Hematopoietic multipotent progenitor cell treated with erythropoietin and hydrocortisone succinate and interleukin-3 and kit ligand, for 17 days (in vitro differentiated cells): ENCODE measurements at places on chromosomes 1 and 21.

DNA sequence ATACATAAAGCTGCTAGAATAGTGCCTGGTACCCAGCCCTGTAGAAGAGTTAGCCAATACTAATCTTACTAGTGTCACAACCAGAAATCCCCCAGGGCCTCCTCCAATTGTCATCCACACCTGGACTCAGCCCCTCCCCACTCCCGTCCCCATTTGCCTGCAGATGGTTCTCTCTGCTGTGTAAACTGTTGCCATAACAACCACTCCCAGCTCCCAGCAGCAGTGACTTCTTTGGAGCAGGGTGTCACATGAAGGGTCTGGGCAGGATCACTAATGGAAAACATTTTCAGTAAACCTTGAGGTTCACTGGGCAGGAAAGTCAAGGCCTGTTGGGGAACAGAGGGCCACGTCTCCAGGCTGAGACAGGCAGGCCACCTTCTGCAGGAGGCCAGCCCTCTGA lies 126.0 kb upstream of the IPO9 start:
- DNase-seq: no peak

DNA sequence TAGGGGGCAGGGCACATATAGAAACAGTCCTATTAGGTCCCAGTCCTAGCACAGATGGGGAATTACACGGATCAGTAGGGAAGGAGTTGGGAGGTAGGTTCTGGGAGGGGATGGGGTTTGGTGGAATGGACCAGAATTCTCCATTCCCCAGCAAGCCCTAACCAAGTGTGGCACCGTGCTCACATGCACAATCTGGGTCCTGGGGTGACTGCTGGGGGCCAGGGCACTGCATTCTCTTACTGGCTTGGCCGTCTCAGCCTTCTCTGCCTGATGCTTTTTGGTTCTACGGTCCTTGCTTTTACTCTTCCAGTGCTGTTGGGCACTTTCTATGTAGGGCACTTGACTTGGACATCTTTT lies 53.9 kb downstream of the NENF start:
- no peak for DNase-seq

GRCh38 chr1:172915271-172915670 lies 135.5 kb downstream of the TNFSF18 start:
- no peak for DNase-seq

- DNase-seq: peak; percentile 89
Observed at GRCh38 chr1:178532392-178532791, 19.5 kb downstream of the TEX35 start.

GRCh38 chr1:245855846-245856730 lies 651.0 kb downstream of the SMYD3 start:
- DNase-seq: no peak

- DNase-seq: no peak
Observed at GRCh38 chr1:15436881-15437442, 1.3 kb upstream of the CTRC start.

DNA sequence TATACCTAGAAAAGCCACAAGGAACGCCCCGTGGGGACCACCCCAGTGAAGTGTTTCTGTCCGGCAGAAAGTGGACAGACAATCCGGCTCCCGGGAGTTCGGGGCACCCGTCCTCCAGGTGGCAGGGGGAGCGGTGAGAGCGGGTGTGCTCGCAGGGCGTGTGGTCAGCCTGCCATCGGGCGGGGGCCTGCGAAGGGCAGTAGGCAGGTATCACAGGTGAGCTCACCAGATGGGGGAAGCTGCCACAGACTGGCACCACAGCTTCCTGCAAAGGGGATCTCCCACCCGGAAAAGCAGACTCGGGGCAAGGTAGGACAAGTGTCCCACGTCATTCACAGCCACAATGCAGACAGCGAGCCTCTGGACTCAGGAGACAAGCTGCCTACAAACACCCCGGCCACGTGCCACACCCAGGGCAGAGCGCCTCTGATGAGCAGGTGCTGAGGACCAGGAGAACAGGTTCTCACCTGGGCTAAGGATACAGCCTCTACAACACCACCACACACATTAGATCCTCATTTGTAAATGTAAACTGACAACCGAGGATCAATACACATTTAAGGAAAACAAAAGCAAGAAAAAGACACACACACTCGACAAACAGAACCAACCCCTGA lies 36.4 kb downstream of the VPS26C start:
- DNase-seq: no peak

GRCh38 chr1:115098979-115099692 lies 9.8 kb upstream of the TSPAN2 start:
- DNase-seq: no peak

DNA sequence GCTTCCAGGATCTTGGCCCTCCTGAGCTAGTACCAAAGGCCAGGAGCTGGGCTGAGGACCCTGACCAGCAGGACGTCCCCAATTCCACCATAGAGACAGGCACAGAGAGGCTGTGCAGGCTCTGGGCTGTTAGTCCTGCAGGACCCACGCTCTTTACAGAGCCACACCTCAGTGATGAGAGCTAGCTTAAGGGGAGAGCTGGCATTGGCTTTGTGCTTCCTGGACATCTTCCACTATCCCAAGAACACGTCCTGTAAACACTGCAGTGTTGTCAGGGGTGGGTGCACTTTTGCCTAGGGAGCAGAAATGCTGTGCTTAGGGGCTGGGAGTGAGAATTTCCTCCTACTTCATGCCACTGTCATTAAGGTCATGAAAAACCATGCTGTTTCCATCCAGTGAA lies 91.7 kb upstream of the EDN2 start:
- no peak for DNase-seq

DNA sequence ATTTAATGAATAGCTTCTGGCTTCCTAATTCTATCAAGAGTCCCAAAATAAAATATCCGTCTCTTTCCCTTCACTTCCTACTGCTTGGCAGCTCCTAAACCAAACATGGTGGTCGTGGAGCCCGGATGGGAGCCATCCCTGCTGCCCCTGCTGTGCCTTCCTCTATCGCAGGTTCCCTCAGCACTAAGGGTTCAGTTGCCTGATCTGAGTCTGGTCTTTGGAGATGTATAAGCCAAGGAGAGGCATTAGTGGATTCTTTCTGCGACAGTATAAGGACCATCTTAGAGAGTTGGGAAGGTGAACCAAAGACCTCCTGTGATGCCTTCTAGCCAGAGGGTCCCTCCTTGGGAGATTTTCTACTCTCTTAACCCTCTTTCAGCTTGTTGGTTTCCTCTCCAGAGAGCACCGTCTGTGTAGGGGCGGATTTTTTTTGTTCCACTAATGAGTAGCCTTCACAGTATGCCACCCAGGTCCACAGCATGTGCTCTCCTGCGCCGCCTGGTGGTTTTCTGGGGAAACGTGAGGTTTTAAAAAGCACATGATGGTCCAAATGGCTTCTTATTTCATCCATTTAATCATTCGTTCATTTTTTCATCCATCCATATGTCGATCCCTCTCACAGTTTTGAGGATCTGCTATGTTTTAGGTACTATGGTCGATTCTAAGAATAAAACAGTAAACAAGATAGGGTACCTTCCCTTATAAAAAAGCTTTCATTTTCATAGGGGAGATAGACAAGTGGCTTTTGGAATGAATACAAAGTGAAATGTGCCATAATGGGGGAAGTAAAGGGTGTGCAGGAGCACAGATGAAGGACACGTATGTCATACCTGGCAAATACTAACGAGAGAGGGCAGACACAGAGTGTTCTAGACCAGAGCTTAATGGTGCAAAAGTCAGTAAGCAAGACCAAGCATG lies 71.0 kb downstream of the NFASC start:
- DNase-seq: peak; percentile 49

- no peak for DNase-seq
Observed at GRCh38 chr1:234918181-234918841, 210.3 kb downstream of the TOMM20 start.

- no peak for DNase-seq
Observed at GRCh38 chr1:161033751-161034150, 5.0 kb downstream of the TSTD1 start.

- no peak for DNase-seq
Observed at GRCh38 chr1:19469004-19469403, 16.3 kb downstream of the CAPZB start.

DNA sequence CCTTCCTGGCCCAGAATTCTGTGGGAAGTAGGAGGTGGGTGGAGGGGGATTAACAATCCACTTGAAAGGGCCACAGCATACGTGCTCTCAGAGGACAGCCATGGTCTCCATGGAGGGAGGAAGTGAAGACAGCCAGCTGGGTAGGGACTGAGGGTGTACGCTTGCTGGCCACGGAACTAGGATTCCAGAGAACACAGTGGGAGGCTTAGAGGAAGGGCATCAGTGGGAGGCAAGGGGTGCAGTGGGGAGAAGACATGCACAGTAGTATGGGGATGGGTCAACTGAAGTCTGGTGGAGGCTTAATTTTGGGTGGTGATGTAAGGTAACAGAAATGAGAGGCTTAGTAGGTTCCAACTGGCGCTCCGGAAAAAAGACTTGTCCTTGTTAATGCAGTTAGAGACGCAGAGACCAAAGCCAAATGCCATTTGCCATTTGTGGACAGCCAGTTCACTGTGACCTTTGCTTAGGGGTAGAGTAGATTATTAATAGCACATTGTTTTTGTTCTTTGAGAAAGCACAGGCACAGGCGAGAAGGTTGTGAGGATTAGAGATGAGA lies 103.0 kb downstream of the ZSCAN20 start:
- no peak for DNase-seq

GRCh38 chr1:204465546-204466415 lies 28.8 kb downstream of the PIK3C2B start:
- no peak for DNase-seq

DNA sequence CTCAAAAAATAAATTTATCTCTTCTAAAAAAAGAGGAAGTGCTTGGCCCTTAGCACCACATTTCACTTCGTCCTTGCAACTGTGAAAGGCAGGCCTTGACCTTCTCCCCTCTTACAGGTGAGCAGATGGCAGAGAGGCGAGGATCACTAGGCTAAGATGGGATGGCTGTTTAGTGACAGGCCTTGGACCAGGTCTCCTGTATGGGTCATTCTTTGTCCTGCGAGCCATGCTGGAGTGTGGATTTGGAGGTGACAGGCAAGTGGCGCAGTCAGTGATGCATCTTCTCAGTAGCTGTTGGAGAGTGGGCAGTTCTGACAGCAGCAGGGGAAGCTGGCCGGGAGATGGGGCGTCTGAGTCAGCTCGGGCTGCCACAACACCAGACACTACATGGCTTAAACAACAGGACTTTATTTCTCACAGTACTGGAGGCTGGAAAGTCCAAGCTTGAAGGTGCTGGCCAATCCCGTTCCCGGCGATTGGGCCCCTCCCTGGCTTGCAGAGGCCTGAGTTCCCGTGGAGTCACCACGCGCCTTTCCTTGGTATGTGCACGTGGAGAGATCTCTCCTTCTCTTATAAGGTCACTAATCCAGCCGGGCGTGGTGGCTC lies 16.5 kb downstream of the SLC27A3 start:
- no peak for DNase-seq

DNA sequence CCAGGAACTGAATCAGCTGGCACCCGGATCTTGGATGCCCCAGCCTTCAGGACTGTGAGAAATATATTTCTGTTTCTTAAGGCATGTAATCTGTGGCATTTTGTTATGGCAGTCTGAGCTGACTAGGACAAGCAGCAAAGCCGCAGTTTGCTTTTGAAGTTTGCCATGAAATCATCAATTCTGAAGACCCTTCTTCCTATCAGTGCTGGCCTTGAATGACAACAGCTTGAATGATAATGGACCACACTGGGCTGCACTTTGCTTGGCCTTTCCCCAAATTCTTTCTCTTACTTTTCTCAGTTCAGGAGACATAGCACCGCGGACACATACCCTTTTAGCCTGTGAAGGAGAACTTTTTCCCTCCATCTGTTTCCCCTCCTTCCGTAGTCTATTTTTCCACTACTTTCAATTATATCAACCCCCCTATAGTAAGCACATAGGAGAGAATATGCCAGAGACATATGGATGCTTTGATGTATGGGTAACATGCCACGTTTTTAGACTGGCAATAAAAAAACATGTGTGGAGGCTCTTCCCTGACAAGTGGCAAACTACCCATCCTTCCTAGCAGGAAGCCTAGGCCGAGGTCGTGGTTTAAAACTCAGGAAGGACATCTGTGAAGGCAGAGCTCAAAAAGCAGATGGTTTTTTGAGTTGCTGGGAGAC lies 42.9 kb downstream of the HLX start:
- no peak for DNase-seq

- no peak for DNase-seq
Observed at GRCh38 chr1:93605812-93606512, 75.7 kb downstream of the BCAR3 start.

- no peak for DNase-seq
Observed at GRCh38 chr1:205287076-205287475, 34.5 kb downstream of the NUAK2 start.

DNA sequence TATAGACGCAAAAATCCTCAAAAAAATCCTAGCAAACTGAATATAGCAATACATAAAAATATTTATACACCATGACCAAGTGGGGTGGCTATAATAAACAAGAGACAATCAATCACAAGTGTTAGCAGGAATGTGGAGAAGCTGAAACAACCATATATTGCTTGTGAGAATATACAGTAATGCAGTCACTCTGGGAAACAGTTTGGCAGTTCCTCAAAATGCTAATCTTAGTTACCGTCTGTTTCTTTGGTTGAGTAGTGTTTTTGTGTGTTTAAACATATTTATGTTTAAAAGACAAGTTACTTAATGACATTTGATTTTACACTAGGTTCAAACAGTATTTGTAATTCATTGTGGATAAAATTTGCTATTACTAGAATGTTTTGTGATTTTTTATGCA lies 792.0 kb downstream of the LTN1 start:
- DNase-seq: no peak

- no peak for DNase-seq
Observed at GRCh38 chr1:94607398-94607797, 65.8 kb upstream of the F3 start.

DNA sequence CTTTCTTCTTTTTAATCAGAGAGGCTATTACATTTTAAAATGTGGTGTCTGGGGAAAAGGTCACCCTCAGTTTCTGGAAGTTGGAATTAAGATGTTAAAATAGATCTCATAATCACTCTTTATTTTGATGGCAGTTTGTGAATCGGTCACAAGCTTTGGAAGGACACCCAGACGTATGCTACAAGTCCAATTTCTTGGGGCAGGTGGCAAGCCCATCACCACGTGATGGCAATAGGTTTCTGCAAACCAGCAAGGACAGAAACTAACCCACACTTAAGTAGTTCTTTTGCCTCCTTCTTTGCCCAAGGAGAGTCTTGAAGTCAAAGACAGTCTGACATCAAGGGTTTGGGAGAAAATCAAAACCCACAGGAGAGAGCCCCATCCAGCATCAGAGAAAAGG lies 72.9 kb downstream of the C1orf87 start:
- DNase-seq: no peak

- DNase-seq: peak; percentile 55
Observed at GRCh38 chr1:69737527-69738185, 169.9 kb downstream of the LRRC7 start.
